H4 (cell line): ENCODE measurements at places on chromosomes 12 and 14.

DNA sequence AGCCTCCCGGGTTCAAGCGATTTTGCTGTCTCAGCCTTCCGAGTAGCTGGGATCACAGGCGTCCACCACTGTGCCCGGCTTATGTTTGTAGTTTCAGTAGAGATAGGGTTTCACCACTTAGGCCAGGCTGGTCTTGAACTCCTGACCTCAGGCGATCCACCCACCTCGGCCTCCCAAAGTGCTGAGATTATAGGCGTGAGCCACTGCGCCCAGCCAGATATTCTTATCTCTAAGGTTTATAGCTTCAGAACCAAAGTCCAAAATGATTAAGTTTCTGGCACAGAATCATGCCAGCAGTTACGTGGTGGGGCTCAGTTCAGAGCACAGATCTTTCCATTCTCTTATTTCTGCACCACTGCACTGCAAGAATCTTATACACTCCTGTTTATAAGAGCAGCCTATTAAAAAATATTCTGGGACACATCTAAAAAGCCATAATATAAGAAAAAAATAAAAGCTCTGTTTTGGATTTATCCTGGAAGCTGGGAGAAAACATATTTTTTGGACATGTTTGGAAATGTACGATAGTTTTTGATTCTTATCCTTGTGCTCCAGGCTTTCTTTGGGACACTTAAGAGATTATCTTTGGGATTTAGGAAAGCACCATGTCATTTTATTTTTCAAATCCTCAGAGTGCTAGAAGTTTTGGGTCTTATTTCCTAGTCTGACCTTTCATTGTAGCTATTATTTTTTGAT lies 129.6 kb downstream of the LMNTD1 start:
- no peak for DNase-seq

DNA sequence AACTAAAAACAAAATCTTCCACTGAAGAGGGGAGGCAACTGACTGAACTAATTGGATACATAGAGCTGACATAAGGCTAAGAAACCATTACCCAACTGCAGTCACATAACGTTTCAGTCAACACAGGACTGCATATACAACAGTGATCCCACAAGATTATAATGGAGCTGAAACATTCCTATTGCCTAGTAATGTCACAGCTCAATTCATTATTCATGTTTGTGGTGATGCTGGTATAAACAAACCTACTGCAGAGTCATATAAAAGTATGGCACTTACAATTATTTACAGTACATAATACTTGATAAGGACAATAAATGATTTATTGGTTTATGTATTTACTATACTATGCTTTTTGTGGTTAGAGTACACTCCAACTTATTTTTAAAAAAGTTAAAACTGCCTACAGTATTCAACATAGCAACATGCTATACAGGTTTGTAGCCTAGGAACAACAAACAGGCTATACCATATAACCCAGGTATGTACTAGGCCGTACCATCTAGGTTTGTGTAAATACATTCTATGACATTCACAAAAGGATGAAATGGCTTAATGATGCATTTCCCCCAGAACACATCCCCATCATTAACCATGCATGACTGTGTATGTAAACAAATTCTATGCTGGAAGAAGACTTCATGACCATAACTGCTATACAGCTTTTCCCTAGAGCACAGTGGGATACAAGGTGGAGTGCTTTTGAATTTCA lies 4.3 kb downstream of the NAP1L1 start:
- DNase-seq = peak; percentile 51

DNA sequence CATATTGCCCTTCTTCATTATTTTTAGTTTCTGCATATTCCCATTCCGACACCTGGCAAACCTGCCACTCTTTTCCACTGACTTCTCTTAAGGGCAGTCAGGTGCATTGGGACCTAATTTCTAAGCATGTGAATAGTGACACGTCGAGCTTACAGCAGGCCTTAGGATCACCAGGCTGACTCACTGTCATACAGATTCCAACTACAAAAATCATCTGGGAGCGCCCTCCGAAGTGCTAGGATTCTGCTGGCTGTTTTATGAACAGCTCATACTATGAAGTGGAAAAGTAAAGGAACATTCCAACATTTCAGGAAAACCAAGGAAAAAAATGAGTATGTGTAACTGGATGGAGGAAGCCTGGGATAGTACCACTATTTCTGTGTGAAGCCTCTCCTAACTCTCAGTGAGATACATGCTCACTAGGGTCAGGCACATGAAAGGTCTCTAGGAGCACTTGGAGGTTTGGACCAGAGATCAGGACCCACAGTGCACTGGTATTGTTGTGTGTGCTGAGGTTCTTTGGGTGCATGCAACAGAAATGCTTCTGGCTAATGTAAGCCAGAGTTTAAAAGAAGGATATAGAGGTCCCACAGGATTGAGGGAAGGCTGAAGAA lies 257.4 kb downstream of the ZFP36L1 start:
- no peak for DNase-seq

GRCh38 chr12:6849976-6850560 lies 1.0 kb downstream of the CDCA3 start:
- no peak for DNase-seq

GRCh38 chr12:38956337-38956736 lies 50.9 kb upstream of the CPNE8 start:
- peak; percentile 4 for DNase-seq
